Stimulated activated CD8-positive, alpha-beta memory T cell treated with anti-CD3 and anti-CD28 coated beads, Interleukin-7, amount 100 ng/mL, for 1 hour (primary cell): ENCODE measurements at places on chromosomes 2 and 18.

GRCh38 chr2:62141142-62141740 lies 54.7 kb upstream of the B3GNT2 start:
- no peak for DNase-seq

- DNase-seq, result no peak
These were observed 780.8 kb upstream of the KLHL29 start for GRCh38 chr2:22604136-22604535.

DNA sequence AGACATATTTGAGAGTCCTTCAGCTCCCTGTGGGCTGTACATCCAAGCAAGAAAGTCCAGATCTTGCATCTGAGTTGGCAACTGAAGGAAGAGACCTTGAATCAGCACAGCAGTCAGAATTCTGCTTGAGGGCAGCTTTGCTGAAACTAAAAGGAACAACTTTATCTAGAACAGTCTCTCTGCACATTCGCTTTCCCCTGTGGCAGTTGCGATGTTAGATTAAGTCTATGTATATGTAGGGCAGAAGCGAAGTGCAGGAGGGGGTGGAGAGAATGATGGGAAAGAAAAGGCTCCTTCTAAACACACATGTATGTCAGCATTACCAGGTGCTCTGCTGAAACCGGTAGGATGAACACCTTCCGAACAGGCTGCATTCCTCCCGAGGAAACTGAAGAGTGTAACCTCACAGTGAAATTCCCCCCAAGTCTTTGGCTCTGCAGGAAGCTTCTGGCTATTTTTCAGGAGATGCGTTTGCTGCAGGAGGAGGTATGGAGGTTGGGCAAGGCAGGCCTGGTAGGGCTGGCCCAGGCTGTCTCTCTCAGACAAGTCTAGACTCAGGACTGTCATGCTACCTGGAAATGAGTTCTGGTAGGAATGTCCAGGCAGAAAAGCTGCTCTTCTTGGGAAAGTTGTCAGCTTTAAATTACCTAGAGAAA lies 70.0 kb upstream of the ATL2 start:
- DNase-seq, result no peak

GRCh38 chr2:16071865-16072637 lies 131.7 kb downstream of the MYCN start:
- DNase-seq, result no peak

DNA sequence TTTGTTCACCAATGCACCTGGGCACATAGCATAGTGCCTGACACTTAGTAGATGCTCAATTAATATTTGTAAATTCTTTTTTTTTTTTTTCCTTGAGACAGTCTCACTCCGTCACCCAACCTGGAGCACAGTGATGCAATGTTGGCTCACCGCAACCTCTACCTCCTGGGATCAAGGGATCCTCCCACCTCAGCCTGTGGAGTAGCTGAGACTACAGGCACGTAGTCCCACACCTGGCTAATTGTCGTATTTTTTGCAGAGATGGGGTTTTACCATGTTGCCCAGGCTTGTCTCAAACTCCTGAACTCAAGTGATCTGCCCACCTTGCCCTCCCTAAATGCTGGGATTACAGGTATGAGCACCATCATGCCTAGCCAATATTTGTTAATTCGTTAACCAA lies 23.2 kb upstream of the LPIN2 start:
- DNase-seq, result no peak

DNA sequence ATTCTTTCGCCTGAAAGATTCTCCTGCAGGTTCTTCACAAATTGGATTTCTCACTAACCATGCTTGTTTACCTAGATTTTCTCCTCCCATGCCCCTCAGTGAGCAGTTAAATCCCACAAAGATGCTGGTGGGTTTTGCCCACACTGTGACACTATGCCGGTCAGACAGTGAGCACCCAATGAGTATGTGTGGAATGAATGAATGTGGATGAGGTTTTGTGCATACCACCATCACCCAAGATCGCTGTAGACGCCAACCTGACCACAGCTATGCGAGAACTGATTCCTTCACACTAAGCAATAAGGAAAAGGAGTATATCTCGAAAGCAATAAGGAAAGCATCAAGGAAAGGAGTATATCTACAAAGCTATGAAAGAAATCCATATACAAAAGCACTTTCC lies 116.7 kb downstream of the PID1 start:
- no peak for DNase-seq

- no peak for DNase-seq
These were observed 13.9 kb downstream of the ARPC2 start for GRCh38 chr2:218230882-218231281.

- no peak for DNase-seq
These were observed 241.2 kb upstream of the KCNJ3 start for GRCh38 chr2:154457286-154457685.

DNA sequence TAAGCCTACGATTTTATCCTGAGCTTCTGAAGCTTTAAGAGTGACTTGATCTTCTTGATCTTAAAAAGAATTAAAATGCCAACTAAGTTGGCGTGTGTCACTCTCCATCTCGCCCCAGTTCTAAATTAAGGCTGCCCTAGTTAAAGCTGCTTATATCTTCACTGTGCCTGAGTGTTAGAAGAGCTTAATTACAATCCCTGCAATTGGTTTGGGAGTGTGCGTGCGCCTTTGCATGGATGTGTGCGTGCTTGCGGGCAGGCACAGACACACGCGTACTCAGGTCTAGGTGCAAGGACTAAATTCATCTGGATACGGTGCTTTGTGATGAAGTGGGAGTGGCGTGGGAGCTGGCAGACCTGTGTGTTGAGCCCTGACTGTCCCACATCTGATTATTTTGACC lies 201.5 kb downstream of the FAM210A start:
- DNase-seq, result no peak
